ENCODE measurements at places on chromosomes 1 and 21.

GRCh38 chr1:149843431-149844041, 55.8 kb upstream of the BOLA1 start:
- DNase-seq, result peak; percentile 9

DNA sequence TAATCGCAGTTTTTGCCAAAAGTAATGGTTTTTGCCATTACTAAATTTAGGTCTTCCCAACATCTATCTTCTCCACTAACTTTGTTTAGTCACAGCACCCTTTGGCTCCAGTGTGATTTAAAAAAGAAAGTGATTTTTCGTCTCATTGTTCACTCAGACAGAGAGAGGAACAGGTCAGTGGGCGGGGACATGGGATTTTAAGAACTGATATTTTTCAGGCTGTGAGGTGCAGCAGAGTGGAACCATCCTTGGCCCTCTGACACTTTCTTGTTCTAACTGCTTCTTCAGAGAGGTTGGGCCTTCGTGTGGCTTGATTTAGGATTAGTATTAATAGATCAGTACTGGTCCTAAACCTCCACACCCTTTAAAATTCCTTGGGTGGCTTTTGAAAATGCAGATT, 38.8 kb downstream of the CASQ2 start:
- DNase-seq, result no peak

DNA sequence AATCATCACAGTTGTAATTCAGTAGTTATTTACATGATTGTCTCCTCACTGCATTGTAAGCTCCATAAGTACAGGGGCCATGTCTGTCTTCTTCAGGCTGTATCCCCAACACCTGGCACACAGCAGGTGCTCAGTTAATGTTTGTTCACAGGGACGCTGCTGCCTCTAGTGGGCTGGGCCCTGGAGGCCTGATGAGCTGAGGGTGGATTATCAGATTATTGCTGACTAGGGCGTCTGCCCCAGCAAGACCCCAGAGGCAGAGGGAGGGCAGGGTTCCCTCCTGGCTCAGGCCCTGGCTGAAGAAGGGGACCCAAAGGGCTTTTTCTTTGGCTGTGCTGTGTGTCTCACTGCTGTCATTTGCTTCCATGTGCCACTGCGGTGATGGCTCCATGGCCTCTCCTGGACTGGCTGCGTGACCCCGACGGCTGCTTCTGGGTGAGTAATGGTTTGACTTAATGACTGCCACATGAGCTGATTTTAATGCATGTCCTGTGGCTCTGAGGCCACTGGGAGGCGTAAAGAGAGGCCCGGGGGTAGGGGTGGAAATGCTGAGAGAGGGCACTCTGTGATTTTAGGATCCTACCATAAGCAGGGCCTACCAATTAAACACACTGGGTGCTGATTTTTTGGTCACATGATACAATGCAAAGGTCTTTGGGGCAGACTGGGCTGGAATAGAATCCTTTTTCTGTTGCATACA, 20.8 kb upstream of the EPB41 start:
- peak; percentile 14 for DNase-seq

- no peak for DNase-seq
Observed at GRCh38 chr1:205530116-205530515, 25.6 kb downstream of the CDK18 start.

DNA sequence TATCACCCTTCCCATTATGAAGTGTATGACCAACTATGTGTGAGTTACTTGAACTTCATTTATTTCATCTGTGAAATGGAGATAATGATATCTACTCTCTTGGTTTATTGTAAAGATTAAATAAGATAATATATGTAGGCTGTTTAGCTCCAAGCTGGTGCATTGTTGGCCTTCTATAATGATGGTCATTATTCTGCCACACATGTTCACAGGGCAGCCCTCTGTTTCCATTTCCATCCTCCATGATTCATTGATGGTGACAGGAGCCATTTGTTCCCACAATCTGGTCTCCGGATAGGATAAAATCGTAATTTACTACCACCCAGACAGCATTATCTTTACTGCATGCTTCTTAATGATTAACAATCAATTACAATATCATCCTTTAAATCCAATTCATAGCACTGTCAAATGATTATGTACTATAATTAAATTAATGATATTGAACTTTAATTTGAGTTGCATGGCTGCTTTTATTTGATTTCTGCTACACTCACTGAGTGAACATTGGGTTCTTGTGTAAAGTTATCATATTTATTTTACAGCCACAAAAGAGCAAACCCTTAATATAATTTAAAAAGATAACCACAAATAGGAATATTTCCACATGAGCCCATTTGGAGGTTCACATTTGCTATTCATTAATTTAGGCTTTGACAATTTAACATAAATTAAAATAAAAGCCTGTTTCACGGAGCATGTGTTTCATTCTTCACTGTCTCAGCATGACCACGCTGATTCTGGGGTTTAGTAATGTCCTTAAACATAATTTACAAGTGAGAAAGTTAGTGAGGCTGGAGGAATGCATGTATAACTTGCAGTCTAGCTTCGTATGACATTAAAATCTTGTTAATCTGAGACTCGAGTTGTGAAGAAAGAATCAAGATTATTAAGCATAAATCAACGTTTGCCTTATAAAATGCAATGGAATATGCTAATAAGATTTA, 596.4 kb upstream of the ZRANB2 start:
- no peak for DNase-seq

DNA sequence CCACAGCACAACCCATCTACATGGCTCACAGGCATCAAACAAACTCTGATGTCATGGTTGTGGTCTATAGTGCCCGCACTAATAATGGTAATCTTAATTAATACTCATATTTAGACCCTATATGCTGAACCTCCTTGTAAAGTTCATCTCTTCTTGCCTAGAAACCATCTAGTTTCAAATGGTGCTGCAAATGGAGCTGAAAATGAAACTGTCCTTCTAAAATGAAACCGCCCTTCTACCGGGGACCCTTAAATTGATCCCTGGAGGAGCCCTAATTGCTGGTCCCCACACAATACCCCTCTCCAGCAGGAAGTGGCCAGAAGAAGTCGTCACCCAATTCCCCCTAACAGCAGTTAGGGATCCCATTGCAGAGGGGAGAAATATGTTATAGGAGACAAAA, 612.6 kb downstream of the MRPL39 start:
- DNase-seq, result no peak

DNA sequence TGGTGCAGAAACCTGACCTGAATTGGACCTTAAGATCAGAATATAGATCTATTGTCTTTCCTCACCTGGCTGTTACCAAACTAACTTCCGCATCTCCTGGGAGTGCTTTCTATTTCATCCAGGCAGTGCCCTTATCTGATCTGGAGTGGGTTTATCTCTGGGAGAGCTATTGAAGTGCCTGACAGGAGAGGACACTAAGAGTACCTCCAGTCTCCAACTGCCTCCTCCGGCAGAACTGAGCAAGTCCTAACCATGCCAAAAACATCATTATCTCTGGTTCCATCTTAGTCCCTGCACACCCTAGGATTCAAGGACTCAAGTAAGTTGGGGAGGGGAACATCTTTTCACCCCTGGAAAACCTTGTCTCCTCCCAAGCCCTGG, 12.4 kb upstream of the KCNJ15 start:
- no peak for DNase-seq

DNA sequence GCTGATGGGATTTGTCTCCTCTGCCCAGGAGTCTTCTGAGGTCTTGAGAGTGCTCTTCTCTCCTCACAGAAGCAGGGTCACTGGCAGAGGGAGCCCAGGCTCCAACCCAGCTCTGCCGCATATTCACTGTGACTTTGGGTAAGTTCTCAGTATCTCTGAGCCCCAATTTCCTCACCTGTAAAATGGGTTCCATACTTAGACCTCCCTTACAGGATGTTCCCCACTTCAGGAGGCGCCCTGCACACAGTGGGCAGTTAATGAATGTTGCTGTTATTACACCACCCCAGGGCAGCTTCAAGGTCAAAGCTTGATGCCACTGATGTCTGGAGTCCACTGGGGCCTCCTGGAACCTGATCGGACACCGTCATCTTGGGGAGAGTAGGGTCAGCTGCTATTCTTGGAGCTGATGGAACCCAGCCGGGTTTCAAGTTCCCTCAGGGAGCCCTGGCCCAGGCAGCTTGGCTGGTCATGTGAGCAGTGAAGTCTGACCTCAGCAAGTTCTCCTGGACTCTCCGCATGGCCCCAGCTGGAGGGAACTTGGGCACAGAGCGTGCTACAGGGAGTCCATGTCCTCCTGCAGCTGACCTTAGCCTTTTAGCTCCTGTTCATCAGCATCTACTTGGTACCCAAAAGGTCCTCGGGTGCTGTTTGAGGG, 21.8 kb downstream of the COA7 start:
- DNase-seq, result no peak

- no peak for DNase-seq
Observed at GRCh38 chr1:156905651-156906050, 12.1 kb downstream of the PEAR1 start.

DNA sequence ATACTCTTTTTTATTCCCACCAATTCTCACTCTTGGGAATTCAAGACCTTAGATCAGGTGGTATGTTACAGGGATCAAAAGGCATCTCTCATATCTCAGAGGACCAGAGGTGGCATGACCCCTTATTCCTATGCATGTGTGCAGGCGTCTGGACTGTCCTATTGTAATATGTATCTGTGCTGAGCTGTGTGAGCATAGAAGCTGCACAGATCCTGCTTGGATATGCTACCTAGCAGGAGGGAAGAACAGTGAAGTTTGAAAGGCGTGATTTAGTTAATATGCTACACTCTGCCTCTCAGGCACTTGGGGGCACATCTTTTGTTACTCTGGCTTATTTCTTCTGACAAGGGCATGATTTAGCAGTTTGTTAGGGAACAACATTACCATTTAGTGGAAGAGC, 86.7 kb upstream of the ZRANB2 start:
- no peak for DNase-seq

DNA sequence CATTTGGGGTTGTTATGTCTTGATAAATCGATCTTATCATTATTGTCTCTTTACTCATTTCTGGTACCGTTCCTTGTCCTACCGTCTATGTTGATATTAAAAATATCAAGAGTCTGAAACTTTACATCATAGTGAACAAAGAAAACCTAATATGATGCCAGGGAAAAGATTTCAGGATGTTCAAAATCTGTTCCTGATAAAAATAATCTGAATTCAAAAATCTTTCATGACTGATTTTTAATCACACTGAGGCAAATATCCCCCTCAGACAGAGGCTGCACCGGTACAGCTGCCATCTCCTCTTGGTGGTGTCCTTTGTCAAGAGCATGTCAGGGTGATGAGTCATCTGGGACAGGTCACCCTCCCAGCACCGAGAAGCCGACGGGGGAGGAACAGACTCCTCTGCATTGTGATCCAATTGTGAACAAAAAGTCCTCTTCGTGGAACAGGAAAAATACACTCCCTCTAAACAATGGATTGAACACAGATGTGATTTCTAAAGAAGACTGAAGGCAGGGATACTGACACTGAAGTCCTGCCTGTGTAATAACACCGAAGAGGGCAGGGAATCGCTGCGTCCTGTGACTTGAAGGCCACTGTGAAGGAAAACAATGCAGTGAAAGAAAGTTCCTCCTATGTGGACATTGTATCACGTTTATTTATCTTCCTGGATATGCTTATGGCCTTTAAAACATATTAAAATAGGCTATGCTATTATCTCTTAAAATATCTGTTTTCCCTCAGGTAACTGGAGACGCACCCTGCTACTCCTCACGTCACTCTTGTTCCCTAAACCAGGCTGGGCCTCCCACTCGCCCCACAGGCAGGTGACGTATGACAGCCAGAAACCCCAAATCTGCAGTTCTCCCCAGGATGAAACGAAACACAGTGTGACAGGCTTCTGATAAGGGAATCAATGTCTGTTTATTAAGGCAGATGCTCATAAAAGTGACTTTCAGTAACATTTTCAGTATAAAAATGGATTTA, 4.3 kb upstream of the SPATC1L start:
- DNase-seq, result peak; percentile 73

DNA sequence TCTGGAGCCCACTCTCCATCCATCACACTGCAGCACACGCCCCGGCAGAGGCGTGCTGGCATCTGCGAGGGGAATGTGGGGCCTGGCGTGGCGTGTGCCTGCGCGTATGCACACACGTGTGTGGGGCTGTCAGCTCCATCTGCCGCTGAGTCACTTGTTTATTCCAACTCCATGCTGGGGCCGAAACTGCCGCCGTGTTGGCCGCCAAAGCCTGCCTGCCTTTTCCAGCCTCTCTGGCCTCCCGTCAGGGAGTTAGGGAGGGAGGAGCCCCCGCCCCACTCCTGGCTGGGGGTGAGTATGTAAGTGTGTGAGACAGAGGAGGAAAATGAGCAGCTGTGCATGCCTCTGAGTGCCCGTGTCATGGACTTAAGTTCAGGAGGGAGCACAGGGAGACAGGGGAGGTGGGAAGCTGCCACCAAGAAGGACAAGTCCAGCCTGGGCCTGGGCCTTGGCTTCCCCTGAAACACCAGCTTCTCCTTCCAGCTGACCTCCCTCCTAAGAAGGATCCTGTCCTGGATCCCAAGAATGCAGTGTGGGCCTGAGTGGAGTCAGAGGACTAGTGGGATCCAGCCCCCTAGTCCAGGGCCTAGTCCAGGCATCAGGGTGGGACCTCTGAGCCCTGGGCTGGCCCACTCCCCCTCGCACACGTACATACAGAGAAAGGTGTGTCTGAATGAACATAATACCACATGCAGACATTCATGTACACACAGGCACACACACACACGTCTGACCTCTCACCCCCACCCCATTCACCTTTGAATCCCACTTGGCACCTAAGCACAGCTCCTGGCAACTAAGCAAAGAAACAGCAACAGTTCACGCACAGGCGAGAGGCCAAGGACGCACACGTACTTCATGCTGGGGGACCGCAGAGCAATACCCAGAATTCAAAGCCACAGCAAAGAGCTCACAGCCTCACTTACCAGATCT, 24.7 kb downstream of the MEF2D start:
- DNase-seq, result peak; percentile 97

Measured in fibroblast of lung (primary cell).